ENCODE measurements at places on chromosomes 5 and 9. TPM values are rescaled to one million over a fixed set of nuclear protein-coding genes. Genes with fewer than 3 reads are reported as not detected.

The PCDH12 gene
- total RNA-seq, result not detected

The C7 gene
- not detected for total RNA-seq

The PCDHA12 gene
- total RNA-seq, result not detected

The SMIM33 gene
- 0.13 TPM for total RNA-seq

The SFXN1 gene
- 76.3 TPM for total RNA-seq

The FOXD4L4 gene
- total RNA-seq, result 0.42 TPM

The SLC36A3 gene
- not detected for total RNA-seq

The ZNF462 gene
- not detected for total RNA-seq

The SPATA31A7 gene
- total RNA-seq, result not detected

The SOHLH1 gene
- not detected for total RNA-seq

The YTHDC2 gene
- total RNA-seq, result 44.2 TPM

The TRAF1 gene
- 126 TPM for total RNA-seq

The ICE1 gene
- total RNA-seq, result 53.3 TPM

The NEUROG1 gene
- not detected for total RNA-seq

The TMEM8B gene
- total RNA-seq, result 8.8 TPM

The WASHC1 gene
- total RNA-seq, result 36.0 TPM

The GRM6 gene
- total RNA-seq, result not detected

The SLC22A4 gene
- not detected for total RNA-seq

The OMD gene
- total RNA-seq, result not detected

All from naive thymus-derived CD8-positive, alpha-beta T cell (primary cell).